ENCODE measurements at places on chromosomes 16 and 17.
A peak's percentile ranks its signal among the peaks of the same experiment; 100 is the strongest.

- DNase-seq = no peak
Measured at GRCh38 chr16:17432901-17433576, 37.7 kb downstream of the XYLT1 start.

DNA sequence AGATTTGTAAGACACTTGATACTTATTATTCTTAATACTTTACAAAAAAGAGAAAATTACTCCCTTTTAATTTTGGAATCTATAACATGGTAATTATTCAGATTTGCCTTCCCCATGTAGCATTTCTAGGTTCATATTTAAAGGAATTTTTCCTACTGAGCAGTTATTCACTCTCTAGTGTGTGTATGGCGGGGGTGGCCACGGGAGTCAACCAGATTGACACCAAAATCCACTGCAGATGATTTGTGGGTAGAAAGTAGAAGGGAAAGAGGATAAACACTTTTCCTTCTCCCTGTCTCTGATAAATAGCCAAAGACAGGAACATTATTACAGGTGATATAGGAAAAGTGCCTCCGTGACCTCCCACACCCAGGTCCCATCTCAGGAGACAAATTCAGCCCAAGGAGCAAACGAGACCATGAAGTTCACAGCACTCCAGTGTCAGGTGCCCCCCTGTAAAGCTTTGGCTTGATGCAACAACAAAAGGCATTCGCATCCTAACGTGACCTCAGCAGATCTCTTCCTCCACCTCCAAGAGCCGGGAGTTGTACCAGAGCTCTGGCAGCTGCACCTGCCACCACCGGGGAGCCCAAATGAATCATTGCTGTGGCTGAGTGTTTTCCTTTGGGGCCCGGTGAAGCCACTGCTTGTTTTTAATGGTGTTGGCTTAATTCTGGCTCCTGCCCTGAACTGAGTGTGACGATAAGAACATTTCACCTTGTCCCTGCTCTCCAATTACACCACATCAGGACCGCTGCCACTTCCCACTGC is 92.7 kb upstream of the NOL11 start:
- DNase-seq = peak; percentile 80

- no peak for DNase-seq
Measured at GRCh38 chr17:72711521-72712310, 380.8 kb downstream of the SLC39A11 start.

DNA sequence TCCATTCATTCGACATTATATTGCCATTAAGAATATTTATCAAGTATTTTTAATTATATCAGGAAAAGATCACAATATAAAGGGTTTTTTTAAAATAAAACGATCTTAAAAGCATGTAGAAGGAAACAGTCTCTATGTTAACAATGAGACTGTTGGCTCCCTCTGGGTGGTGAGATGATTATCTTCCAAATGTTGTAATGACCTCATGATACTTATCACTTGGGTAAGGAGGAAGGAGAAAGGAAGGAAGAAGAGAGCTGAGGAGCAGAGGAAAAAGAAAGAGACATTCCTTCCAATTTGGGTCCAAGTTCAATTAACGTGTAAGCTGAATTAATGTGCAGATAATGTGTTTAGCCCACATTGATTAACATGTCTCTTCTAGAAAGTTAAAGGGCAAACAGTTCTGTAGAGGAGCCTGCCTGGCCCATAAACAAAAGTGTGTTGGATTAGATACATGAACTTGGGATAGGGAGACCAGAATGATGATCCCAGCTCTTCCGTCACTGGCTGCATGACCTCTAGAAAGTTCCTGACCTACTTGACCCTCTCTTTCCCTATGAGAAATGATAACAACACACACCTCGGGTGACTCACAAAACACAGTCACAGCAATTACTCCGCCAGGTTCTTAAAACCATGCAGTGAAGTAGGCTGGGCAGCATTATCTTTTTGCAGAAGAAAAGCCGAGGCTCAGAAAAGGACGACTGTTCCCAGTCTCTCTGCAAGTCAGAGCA is 32.0 kb downstream of the PIMREG start:
- DNase-seq = no peak

DNA sequence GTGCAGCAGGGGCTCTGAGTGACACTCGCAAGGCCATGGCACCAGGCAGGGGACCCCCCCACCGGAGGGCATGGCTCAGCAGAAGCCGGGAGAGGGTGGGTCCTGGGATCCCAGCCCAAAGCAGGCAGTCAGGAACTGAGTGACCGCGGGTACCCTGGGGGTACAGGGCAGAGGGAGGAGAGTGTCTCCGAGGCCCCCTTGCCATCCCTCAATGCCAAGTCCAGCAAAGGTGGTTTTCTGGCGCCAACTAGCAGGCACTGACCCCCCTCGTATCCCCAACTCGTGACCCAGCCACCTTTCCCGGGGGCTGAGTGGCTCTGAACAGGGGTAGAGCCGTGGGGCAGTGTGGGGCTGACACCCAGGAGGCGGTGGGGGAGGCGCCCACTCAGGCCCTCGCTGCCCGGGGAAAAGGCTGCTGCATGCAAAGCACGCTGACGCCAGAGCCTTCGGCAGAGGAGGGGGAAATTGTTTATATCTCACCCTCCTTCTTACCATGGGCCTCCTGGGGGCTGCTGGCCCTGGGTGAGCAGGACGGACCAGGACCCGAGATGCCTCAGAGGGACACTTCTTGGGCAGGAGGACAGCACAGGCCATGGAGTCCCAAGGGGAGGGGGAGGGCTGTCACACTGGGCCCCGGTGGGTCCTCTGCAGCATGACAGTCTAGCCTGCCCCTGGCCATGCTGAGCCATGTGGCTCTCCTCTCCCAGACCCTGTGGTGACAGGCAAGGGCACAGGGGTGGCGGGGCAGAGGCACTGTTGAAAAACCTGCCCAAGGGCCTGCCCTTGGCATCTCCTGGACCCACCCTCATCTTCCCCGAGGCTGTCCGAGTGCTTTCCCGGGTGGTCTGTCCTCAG is 14.6 kb upstream of the ENPP7 start:
- no peak for DNase-seq

- no peak for DNase-seq
Measured at GRCh38 chr17:15284537-15284936, 19.4 kb upstream of the PMP22 start.

- no peak for DNase-seq
Measured at GRCh38 chr17:44955674-44956425, 8.3 kb upstream of the KIF18B start.

DNA sequence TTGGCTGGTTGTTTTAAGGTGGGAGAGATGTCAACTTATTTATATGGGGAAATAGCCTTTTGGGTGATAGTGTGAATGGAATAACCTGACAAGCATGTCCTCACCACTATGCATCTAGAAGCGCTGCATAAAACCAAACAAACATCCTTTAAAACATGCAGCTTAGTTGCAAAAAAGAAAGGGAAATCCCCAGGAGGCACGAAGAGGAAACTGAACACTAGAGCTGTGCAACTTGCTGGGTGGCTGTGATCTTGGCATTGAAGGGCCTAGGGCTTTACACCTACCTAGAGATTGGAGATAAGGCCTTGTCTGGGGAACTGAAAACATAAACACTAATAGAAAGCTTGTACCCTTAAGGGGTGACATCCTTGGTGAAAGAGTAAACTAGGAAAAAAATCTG is 7.3 kb downstream of the C16orf54 start:
- no peak for DNase-seq

DNA sequence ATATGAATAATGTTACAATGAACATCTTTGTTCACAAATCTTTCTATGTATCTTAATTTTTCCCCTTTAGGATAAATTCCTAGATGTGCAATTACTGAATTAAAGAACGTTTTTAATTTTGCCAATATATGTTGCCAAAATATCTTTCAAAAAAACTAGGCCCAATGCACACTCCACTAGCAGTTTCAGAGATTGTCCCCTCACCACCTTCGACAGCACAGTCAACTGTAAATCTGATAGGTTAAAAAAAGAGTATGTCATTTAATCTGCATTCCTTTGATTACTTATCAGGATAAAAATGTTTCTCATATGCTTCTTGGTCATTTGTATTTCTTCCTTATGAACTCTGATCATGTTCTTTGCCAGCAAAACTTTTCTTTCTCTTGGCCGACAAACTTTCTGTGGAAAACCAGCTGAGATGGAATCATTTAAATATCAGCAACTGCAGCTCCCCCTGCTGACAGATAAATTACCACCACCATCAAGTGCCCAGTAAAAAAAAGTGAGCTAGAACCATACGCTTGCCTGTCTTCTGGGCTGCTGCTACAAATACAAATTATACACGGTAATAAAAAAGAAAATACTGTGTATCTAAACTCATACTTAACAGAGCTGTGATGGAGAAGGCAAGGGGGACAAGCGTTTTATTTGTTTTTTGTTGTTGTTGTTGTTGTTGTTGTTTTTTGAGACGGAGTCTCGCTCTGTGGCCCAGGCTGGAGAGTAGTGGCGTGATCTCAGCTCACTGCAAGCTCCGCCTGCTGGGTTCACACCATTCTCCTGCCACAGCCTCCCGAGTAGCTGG is 19.6 kb upstream of the KANSL1 start:
- DNase-seq = peak; percentile 6

DNA sequence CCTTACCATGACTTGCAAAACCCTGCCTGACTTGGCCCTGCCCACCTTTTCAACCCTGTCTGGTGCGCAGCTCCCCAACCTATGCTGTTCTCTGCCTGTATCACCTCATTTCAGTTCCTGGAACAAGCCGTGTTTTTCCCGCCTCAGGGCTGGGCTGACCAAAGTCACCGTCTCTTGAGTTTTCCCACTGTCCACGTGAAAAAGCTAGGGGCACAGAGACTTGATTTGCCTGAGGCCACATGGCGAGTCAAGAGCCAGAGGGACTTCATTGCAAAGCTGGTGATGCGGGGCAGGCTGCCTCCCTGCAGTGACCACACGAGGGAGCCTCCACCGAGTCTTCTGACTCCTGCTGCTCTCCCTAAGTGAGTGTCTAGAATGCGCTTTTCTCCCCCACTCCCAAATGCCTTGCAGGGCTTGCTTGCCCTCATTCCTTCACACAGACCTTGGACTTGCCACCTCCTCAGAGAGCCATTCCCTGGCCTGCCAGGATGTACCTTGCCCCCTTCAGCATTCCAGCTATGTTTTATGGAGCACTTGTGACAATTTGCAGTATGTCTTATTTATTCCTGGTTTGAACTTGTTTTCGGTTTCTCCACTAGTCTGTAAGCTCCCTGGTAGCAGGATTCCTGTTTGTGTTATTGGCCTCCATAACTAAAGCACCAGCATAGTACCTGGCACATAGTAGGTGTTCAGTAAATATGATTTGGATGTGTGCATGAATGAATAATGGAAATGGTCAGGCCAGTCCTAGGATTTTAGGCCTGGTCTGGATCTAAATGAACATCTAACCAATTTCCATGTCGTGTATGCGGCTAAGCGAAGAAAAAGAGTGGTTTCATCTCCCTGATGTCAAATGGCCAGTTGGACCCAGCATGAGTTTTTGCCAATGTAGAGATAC is 252.3 kb downstream of the SNX29 start:
- peak; percentile 69 for DNase-seq

- peak; percentile 83 for DNase-seq
Measured at GRCh38 chr16:55508941-55509931, at the start of gene LPCAT2. Gene LPCAT2 (plus strand): TSS chr16:55509072. CDS start chr16:55509182, 110 bp downstream.

DNA sequence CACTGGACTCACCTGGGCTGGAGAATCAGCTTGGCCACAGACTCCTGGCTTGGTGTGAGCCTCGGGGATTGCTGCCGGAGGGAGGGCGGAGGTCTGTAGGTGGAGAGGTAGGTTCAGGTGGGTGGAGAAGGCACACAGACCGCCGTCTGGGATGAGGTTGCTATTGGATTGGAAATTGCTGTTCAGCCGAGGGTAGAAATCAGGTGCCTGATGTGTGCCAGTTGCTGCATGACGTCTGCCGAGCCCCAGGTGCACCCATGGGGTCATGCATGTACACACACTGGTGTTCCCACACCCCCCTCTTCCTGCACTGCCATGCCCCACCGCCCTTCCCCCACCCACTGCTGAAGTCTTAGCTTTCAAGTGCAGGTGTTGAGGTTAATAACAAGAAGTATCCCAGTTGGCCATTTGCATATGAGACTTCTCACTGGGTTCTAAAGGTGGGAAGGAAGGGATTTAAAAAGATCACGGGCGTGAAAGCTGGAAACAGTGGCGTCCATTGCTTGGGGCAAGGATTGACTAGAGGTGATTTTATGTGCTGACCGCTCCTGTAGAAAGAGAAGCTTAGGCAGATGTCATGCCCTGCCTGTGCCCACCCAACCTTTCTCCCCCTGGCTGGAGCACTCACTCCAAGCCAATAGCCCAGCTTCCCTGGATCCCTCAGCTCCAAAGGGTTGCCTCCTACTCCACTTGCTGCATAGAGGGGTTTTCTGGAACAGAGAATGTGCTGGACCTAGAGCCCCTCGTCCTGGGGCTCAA is 193.6 kb downstream of the CCDC182 start:
- DNase-seq = no peak

GRCh38 chr16:50334106-50334975 is 34.4 kb downstream of the BRD7 start:
- DNase-seq = no peak

DNA sequence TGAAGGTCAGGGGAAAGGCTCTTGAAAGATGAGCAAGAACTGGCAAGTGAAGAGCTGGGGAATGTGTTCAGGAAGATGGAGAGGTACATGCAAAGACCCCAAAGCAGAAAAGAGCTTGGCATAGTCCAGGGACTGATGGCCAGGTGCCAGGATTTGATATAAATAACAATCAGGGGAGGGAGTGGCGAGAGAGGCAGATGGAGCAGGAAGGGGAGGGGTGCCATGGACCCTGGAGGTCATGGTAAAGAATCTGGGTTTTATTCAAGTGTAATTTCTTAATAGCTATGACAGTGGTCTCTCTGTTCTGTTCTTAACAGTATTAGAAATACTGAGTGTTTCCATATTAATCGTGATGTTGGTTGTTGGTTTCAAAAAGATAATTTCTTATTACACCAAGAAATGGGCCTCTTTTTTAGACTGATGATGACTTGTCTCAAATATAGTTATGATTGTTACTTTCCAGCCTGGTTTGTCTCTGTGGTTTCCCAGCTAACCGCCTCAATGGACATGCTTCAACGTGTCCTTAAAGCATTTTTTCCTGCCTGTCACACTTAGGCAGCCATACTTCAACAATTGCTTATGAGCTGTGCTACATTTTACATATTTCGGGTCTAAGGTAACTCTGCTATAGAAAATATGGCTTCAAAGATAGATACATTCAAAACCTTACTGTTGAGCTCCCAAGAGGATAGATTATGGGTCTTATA is 49.4 kb downstream of the MYH10 start:
- DNase-seq = no peak

- peak; percentile 32 for DNase-seq
Measured at GRCh38 chr17:21286066-21286770, 1.7 kb downstream of the MAP2K3 start.

- DNase-seq = no peak
Measured at GRCh38 chr16:17149904-17150483, 320.8 kb downstream of the XYLT1 start.

DNA sequence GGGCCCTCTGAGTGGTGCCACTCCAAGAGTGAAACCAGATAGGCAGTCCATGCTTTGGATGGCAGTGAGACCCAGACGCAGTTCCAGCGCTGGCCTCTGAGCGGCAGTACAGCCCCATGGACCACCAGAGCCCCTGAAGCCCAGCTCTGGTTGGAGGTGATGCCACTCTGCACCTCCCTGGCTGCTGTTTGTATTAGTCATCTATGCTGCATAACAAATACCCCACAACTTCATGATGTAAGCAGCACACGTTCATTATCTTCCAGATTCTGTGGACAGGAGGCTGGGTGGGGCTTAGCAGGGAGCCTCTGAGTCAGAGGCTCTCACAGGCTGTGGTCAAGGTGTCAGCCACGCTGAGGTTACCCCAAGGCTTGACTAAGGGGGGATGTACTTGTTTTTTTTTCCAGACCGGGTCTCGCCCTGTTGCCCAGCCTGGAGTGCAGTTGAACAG is 5.1 kb upstream of the NME4 start:
- no peak for DNase-seq

All from DMS153 (cell line).